ENCODE measurements at places on chromosomes 7 and 10.

DNA sequence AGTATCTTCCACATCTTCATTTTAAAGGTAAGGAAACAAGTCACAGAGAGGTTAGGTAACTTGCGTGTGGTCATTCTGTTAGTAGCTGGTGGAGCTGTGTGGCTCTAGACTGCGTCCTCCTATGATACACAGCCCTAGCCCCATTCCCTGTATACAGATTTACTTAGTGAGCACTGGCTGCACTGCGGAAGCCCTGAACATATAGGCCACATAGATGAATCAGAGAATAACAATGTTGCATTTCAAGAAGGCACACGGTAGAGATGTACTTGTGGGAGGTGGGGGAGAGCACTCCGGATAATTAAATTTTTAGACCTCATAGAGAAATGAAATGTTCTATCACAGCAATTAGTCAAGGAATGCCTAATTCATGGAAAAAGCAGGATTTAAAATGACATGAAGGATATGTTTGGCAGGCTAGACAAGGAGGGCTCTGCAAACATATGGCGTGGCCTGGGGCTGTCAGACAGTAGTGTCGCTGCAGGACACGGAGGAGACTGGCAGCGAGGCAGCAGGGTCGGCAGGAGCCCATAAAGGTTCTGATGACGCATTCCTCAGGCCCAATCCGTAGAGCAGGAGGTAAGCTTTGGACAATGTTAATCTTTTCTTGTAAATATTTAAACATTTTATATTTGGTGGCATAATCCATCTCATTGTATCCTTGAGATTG lies 29.5 kb downstream of the RAB11FIP2 start:
- DNase-seq = no peak

GRCh38 chr7:1954366-1955004 lies 278.3 kb downstream of the MAD1L1 start:
- no peak for DNase-seq

GRCh38 chr7:84250452-84250851 lies 55.9 kb upstream of the SEMA3A start:
- DNase-seq = no peak

GRCh38 chr7:111362506-111363054 lies 199.7 kb downstream of the IMMP2L start:
- no peak for DNase-seq

GRCh38 chr7:101156277-101156676 lies 2.0 kb downstream of the AP1S1 start:
- no peak for DNase-seq

DNA sequence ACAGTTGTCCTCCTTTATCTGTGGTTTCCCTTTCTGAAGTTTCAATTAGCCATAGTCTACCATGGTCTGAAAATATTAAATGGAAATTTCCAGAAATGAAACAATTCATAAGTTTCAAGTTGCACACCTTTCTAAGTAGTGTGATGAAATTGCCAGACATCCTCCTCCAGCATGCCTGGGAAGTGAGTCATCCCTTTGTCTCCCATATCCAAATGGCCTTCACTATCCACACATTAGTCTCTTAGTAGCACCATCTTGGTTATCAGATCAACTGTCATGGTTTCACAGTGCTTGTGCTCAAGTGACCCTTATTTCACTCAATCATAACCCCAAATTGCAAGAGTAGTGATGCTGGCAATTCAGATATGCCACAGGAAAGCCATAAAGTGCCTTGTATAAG lies 83.4 kb upstream of the PPP1R9A start:
- DNase-seq = no peak

GRCh38 chr7:149414745-149415390 lies 46.0 kb downstream of the ZNF777 start:
- no peak for DNase-seq

DNA sequence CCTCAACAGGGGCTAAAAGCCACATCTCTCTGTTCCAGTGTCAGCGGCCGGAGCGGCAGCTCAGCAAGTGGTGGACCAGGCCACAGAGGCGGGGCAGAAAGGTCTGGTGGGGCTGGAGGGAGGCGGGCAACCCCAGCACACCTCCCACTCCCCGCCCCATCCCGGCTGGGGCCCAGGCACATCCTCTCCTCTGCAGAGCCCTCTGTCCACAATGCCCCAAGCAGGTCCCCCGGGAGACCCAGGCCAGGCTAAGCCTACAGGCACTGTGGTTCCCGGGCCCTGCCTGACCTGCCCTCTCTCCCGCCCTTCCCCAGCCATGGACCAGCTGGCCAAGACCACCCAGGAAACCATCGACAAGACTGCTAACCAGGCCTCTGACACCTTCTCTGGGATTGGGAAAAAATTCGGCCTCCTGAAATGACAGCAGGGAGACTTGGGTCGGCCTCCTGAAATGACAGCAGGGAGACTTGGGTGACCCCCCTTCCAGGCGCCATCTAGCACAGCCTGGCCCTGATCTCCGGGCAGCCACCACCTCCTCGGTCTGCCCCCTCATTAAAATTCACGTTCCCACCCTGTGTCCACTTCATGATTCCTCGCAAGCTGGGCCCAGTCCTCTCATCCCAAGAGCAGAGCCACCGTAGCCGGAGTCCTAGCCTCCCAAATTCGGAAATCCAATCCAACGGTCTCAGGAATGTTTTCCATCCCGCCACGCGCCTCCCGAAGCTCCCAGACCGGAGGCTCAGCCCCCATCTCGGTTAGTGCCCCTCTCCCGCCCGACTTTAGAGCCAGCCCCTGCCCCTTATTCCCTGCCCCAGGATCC lies 2.1 kb downstream of the ADIRF start:
- DNase-seq = no peak

GRCh38 chr7:108289852-108290251 lies 159.7 kb upstream of the LAMB4 start:
- DNase-seq = no peak

- no peak for DNase-seq
These were observed 138.5 kb downstream of the SEMA3A start for GRCh38 chr7:84055904-84056605.

DNA sequence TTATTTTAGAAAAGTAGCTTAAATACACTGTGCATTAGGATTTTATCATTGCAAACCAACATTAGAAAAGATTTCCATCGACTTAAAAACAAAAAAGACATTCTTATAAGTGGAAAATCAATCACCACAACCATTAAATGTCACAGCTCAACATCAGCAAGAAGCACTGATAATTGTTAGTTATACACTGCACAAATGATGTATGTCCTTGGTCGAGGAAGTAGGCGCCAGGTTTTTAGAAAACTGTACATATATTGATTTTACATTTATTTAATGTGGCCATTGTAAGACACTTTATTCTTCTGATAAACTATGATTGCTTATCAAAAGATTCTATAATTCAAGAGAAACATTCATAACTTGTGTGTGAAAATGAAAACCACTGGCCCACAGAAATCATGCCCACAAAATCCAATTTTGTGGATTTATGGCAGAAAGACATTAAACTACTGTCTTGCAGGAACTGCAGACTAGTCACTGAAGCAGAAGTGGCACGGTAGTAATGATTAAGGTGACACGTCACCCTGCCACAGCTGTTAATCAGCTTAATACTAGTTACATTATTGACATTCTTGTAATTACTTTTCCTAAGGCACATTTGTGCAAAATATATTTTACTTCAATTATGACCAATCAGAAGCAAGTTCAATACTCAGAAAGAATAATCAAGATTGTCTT lies 79.4 kb downstream of the VPS41 start:
- no peak for DNase-seq

DNA sequence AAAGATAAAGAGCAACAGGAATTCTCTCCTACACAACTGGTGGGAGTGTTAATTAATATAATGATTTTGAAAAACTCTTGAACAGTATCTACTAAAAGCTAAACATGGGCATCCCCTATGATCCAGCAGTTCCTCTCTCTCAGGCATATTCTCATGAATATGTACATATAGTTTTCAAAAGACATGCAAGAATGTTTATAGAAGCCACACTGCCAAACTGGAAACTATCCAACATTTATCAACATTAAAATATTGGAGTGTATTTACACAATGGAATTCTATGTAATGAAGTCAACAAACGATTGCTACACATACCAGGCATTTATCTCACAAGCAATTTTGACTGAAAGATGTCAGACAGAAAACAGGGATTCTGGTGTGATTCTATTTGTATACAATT lies 404.5 kb upstream of the ANKRD30A start:
- DNase-seq = no peak

DNA sequence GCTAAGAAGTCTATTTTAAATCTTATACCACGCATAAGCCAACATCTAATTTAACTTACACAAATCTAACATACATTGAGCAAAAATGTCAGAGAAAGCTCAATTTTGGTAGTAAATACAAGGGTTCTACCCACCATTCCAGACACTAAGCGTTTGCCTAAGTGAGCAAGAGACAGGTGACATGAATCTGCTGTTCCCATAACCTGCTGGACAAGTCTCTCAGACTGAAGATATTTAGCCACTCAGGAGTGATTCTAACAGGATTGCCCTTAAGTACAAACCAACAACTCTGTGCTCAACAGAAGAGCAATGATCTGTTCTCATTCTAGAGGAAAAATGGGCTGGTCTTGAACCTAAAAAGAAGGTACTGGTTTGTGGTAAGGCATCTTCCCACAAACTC lies 18.8 kb downstream of the EZH2 start:
- DNase-seq = no peak

- no peak for DNase-seq
These were observed 19.6 kb downstream of the SEMA3E start for GRCh38 chr7:83629117-83629880.

DNA sequence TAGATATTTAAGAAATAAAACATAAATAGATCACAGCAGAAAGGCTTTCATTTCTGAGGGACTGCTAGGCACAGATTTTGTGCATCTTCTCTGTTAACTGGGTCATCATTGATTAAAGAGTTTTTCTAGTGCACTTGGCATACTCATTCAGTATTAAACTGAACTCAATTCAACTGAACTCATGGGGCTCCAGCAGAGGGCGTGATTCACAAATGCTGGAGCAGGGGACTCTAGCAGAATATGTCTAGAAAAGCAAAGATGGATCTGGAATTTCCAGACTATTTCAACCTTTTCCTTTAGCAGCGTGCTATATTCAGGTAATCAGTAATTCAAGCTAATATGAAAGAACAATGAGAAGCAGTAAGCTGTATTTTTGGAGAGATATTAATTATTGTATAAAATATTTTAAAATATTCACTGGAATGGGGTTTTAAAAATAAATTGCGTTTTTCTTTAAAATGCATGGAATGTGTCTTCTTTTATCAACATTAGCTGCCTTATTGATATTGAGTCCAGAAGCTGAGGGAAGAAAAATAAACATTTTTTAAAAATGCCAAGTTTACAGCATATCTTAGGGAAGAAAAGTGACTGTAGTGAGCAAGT lies 296.8 kb upstream of the CACNA2D1 start:
- no peak for DNase-seq

- DNase-seq = no peak
These were observed 176.1 kb upstream of the KLF6 start for GRCh38 chr10:3961082-3961481.

- DNase-seq = no peak
These were observed 292.2 kb upstream of the ZWINT start for GRCh38 chr10:56653289-56653688.

- DNase-seq = no peak
These were observed 43.3 kb downstream of the STK32C start for GRCh38 chr10:132264306-132264950.

DNA sequence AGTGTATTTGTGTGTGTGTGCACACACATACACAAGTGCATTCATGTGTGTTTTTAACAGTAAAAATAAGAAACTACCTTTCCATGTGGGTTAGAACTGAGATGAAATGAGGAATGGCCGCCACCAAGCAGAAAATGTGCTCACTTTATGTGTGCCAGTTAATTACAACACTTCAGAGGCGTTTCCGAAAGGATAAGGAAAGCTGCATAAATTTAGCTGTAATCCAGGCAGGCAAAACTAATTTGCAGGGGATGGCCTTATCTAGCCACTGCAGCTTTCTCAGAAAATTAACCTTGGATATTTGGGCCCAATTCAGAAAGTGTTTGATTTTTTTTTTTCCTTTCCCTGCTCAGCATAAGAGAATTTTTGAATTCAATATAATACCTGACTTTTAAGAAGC lies 328.8 kb upstream of the PHF14 start:
- DNase-seq = no peak

- no peak for DNase-seq
These were observed 82.8 kb upstream of the GNA12 start for GRCh38 chr7:2926896-2927405.

DNA sequence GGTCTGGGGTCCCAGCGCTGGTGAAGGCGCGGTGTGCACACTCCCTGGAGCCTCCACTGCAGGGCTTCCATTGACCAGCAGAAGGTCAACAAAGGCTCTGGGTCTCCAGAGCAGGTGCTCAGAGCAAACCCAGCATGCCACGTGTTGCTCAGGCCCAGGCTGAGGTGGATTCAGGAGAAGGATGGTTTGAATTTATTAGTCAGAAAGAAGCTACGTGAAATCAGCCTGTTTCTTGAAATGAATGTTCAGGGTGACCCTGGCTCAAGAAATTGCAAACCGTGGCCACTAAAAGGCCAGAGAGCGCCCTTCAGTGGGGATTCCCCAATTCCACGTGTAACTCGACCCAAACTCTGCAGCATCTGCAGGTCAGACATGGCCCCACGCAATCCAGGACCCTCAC lies 82.7 kb upstream of the PFKP start:
- no peak for DNase-seq

DNA sequence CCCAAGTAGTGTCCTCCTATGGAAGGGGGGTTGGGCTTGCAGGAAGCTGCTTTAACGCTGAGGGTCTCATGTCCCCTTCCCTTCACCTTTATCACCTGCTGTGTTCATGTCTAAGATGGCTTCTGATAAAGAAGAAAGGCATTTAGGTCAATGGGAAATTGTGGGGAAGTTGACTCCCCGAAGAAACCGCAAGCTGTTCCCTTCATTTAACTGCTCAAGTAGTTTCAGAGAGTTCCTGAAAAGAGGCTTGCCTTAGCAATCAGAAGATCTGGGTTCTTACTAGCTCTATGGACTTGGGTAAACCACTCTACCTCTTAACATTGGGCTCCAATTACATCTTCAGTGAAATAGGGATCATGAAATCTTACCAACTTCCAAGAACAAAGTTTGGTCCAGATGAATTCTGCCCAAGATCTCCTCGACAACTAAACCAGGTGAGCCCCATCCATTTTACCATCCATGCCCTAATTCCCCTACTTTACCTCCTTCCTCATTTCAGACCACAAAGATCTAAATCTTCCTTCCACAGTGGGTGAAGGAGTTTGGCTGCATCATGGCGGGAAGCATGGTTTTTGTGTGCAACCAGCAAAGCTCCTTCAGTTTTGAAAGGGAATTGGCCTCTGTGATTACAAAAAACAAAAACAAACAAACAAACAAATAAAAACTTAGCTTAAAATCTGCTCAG lies 30.4 kb upstream of the UCN3 start:
- DNase-seq = no peak
